ENCODE measurements at places on chromosomes 6 and 20.

DNA sequence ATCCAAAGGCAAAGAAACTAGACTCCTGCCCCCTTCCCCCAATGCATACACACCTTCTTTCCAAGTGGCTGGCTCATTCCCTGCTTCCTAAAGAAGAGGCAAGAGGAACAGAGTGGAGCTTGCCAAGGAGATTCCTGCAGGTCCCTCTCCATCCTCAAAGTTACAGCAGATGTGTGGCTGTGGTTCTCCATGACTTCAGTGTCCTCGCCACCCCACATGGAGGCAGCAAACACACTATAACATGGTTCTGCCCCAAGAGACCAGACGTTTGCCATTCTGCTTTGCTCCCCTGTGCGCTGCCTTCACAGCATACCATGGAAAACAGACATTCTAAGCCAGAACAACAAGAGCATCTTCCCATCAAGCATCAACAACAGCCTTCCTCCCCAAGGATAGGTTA lies 84.4 kb downstream of the BACH2 start:
- DNase-seq: no peak
- H3K27me3 ChIP-seq: no peaks in the 10 kb centered on the region
- no peaks in the 10 kb centered on the region for H3K36me3 ChIP-seq

GRCh38 chr6:163249651-163250101 lies 164.8 kb upstream of the QKI start:
- no peaks in the 10 kb centered on the region for H3K36me3 ChIP-seq
- peaks cover 35% of the 10 kb centered on the region for H3K4me1 ChIP-seq
- no peak overlapping the region for H3K4me3 ChIP-seq
- peaks cover 2% of the 10 kb centered on the region for H3K27me3 ChIP-seq

DNA sequence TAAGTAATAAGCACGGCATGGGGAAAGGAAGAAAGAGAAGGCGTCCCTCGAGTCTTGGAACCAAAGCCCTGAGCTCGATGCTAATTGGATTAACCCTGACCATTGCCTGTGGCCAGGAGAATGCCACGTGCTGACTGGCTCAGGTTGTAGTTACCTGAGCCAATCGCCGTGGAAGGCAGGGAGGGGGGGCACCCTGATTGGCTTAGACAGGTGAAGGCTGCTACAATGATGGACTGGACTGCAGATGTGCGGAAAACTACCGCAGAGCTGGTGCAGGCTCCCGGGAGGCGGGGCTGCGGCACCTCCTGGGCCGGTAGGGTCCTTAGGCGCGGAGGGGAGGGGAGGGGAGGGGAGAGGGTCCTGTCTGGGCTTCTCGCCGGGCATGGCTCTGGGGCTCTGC lies 121.3 kb downstream of the TFAP2C start:
- H3K4me1 ChIP-seq: peaks cover 58% of the 10 kb centered on the region
- DNase-seq: peak; percentile 76
- no peaks in the 10 kb centered on the region for H3K36me3 ChIP-seq

- H3K27me3 ChIP-seq: no peaks in the 10 kb centered on the region
- no peak overlapping the region for H3K4me3 ChIP-seq
- no peak overlapping the region for H3K27ac ChIP-seq
- no peak for DNase-seq
Measured at GRCh38 chr6:123575188-123575587, 61.6 kb downstream of the TRDN start.

DNA sequence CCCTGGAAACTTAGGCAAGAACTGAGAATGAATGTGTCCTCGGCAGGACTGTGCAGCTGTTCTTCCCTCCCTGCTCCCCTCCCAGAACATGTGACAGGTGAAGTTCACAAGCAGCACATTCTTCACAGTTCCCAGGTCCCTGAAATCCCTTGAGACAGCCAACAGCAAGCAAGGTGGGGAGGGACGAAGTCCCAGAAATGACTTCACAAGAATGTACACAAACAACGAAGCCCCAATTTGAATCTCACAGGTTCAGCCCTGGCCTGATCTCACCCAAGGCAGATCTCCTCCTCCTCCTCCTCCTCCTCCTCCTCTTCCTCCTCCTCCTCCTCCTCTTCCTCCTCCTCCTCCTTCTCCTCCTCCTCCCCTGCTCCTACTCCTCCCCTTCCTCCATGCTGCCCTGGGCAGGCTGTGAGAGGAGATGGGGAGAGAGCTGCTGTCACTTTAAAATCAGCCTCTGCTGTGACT lies 32.4 kb downstream of the WRNIP1 start:
- H3K27me3 ChIP-seq: no peaks in the 10 kb centered on the region
- H3K4me3 ChIP-seq: no peak overlapping the region
- H3K36me3 ChIP-seq: peaks cover 8% of the 10 kb centered on the region
- H3K4me1 ChIP-seq: peaks cover 8% of the 10 kb centered on the region
- no peak overlapping the region for H3K27ac ChIP-seq

DNA sequence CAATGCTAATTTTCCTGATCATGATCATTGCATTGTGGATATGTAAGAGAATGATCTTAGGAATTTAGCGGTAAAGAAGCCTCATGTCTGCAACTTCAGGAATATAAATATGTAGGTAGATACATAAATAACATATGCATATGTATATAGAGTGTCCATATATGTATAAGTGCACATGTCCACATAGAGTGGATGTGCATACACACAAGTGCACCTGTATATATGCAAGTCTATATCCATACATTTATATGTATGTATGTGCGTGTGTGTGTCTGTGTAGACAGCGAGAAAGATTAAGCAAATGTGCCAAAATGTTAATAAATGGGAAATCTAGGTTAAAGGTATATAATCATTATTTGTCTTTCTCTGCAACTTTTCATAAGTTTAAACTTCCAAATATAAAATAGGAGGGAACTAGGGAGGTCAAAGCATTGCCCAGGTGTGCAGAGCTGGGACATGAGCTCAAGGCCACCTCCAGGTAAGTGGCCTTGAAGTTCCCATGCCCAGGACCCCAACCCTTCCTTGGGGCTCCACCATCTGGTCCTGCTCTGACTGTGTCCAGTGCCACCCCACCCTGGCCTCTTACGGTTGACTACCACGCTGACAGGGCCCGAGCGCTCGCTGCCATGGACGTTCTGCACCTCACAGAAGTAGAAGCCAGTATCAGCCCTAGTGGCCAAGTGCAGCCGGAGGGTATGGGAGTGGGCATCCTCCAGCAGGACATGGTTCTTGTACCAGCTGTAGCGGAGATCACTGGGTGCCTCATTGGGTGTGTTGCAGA lies 9.6 kb downstream of the SIGLEC1 start:
- H3K4me3 ChIP-seq: no peak overlapping the region
- H3K27ac ChIP-seq: no peak overlapping the region
- H3K4me1 ChIP-seq: no peaks in the 10 kb centered on the region
- no peaks in the 10 kb centered on the region for H3K27me3 ChIP-seq
- DNase-seq: no peak

DNA sequence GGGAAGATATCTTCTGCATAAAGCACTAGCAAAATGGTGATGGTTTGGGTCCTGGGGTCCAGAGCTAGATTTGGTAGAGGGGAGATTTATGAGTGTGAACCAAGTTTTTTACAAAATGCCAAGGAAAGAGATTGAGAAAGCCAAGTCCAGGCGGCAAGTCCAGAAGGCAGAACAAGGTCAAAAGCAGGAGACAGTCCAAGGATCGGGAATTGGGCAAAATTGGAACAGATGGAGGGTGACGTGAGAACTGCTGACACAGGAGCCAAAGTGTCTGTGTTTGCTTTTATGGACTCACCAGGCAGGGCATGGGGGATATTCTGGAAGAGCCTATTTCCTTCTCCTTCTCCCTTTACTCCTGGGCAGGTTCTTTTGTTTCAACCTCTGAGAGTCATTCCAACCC lies 4.1 kb downstream of the NHLRC1 start:
- H3K27ac ChIP-seq: no peak overlapping the region
- no peaks in the 10 kb centered on the region for H3K36me3 ChIP-seq
- peaks cover 23% of the 10 kb centered on the region for H3K27me3 ChIP-seq

- H3K36me3 ChIP-seq: no peaks in the 10 kb centered on the region
- no peak for DNase-seq
- no peaks in the 10 kb centered on the region for H3K4me1 ChIP-seq
- no peak overlapping the region for H3K4me3 ChIP-seq
Measured at GRCh38 chr20:42260184-42260583, 642.0 kb upstream of the CHD6 start.

- peak overlapping the region; percentile 19 for H3K27ac ChIP-seq
- no peaks in the 10 kb centered on the region for H3K36me3 ChIP-seq
- H3K4me3 ChIP-seq: no peak overlapping the region
- H3K4me1 ChIP-seq: peaks cover 89% of the 10 kb centered on the region
Measured at GRCh38 chr6:3334555-3334954, 75.8 kb downstream of the PSMG4 start.

- H3K4me1 ChIP-seq: no peaks in the 10 kb centered on the region
- no peak for DNase-seq
- no peak overlapping the region for H3K4me3 ChIP-seq
- no peaks in the 10 kb centered on the region for H3K27me3 ChIP-seq
Measured at GRCh38 chr6:136677344-136677743, 114.9 kb downstream of the MAP3K5 start.

DNA sequence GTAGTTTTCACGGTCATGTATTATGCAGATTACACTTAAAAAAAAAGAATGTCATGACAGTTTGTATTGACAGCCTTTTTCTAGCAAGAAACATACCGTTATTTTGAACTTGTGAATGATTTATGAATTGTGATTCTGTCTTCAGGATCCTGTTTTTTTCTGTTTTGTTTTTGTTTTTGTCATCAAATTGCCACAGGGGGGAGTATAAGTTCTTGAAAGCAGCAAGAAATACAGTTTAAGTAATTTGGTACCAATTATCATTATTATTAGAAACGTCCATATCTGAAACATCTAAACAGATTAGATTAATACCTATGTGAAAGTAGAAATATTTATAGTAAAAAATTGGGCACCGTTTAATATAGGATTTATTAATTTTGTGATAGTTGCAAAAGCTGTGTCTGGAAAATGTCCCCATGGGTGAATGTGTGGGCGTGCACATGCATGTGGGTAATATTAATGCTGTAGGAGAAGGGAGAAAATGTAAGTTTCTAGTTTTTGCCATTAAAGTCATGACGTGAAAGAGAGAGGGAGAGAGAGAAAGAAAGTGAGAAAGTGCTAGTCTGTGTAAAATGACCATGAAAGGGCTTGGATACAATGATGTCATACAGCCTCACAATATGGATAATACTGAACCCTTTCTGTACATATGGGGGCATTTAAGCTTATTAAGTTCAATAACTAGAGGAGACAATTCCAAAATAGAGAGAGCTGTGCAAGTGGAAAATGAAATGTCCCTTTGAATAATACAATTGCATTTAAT lies 9.4 kb upstream of the CCN2 start:
- H3K36me3 ChIP-seq: peaks cover 5% of the 10 kb centered on the region
- peaks cover 10% of the 10 kb centered on the region for H3K4me1 ChIP-seq
- DNase-seq: no peak
- H3K4me3 ChIP-seq: no peak overlapping the region

- DNase-seq: no peak
- H3K27me3 ChIP-seq: peaks cover 4% of the 10 kb centered on the region
- H3K36me3 ChIP-seq: peaks cover 35% of the 10 kb centered on the region
- H3K4me3 ChIP-seq: peak overlapping the region; percentile 99
- peak overlapping the region; percentile 98 for H3K27ac ChIP-seq
Measured at GRCh38 chr6:132812756-132813172, 1.6 kb upstream of the RPS12 start.

DNA sequence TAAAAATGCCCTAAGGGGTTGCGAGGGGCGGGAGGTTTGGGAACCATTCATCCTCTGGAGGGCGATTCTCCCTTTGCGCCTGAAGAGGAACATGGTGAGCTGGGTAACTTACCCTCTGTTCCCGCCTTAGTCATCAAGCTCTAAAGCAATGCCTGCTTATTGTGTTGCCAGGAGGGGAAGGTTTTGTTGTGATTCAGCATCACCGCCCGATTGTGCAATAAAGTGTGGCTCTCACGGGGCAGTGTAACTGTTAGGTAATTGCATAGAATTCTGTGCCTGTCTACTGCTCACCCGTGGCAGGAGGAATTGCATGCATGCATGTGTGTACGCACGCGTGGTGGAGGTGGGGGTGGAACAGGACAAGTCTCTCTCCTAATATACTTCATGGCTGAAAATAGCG lies 95.5 kb upstream of the AGPAT4 start:
- DNase-seq: no peak
- H3K36me3 ChIP-seq: no peaks in the 10 kb centered on the region
- no peak overlapping the region for H3K4me3 ChIP-seq
- H3K4me1 ChIP-seq: no peaks in the 10 kb centered on the region

- no peaks in the 10 kb centered on the region for H3K36me3 ChIP-seq
- peak overlapping the region; percentile 57 for H3K4me3 ChIP-seq
- H3K27ac ChIP-seq: no peak overlapping the region
- peaks cover 95% of the 10 kb centered on the region for H3K27me3 ChIP-seq
- DNase-seq: no peak
Measured at GRCh38 chr6:10410207-10411050, 4.4 kb downstream of the TFAP2A start.
